Activated naive CD8-positive, alpha-beta T cell treated with anti-CD3 and anti-CD28 coated beads, Interleukin-2, amount 50 U/mL, for 16 hours (primary cell): ENCODE measurements at places on chromosomes 7 and 10.
A peak's percentile ranks its signal among the peaks of the same experiment; 100 is the strongest.

GRCh38 chr10:51596695-51597094 lies 102.7 kb downstream of the CSTF2T start:
- no peak for DNase-seq

- no peak for DNase-seq
Observed at GRCh38 chr7:56009695-56010094, 41.5 kb downstream of the PSPH start.

GRCh38 chr7:23972057-23972456 lies 262.0 kb downstream of the STK31 start:
- no peak for DNase-seq

- DNase-seq: no peak
Observed at GRCh38 chr7:86339051-86339450, 304.7 kb upstream of the GRM3 start.

- no peak for DNase-seq
Observed at GRCh38 chr7:84904561-84904960, 282.3 kb downstream of the SEMA3D start.

DNA sequence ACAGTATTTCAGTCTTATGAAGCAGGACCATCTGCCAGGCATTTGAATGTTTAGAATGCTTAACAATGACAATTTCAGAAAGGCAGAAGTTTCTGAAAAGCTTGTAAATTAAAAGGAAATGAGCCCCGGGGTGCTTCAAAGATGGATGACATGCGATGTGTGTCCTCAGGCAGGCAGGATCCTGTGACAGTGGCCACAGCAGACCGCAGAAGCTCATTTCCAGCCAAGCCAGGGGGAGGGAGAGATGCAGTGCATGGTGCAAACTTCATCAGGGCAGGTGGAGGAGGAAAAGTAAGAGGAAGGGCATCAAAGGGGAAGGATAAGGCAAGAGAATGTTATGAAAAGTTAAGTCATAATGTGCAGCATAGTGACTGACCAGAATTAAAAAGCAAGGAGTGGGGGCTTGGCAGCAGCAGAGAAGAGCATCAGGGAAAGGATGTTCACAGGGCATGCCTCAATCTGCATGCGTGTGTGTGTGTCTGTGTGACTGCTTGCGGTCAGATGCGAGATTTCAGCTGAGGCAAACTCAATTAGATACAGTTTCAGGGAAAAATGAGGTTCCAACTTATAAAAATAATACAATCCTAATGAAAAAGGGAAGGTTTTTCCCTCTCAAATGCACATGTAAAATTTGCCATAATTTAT lies 173.7 kb downstream of the COBL start:
- DNase-seq: no peak

GRCh38 chr10:54368984-54369383 lies 432.0 kb downstream of the PCDH15 start:
- no peak for DNase-seq

- no peak for DNase-seq
Observed at GRCh38 chr10:116121640-116122525, 151.1 kb downstream of the GFRA1 start.

DNA sequence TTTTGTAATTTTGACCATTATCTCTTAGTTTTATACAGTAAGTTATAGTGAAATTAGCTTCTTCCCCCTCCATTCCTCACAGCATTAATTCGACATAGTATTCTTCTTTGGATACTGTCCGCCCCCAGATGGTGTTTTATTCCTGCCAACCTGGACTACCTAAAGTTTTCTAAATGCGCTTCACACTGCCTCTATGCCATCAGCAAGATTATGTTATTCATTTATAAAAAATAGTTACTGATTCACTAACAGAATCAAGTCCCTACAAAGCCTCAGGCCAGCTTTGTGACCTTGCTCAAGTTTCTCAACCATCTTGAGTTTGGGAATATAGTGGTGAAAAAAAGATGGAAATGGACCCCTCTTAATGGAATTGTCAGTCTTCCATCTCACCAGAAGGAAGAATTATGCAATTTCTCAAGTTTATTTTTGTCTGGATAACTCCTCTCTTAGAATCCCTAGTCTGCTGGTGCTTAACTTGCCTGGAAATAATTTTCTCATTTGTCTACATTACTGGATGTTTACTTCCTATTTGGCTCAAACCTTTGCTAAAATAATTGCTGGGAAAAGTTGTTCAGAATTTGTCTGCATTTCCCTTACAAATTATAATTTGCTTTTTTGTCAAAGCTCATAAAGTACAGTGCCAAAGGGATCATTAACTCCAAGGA lies 16.7 kb upstream of the FGL2 start:
- no peak for DNase-seq

DNA sequence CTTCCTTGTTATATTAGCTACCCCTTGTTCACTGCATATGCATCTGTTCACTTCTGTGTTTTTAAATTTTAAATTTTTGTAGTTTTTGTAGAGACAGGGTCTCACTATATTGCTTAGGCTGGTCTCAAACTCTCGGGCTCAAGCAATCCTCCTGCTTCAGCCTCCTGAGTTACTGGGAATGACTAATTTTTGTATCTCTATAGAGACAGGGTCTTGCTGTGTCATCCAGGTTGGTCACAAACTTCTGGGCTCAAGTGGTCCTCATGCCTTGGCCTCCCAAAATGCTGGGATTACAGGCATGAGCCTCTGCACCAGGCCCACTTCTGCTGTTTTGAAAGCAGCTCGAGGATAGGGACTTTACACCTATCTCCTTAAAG lies 64.6 kb downstream of the PRTFDC1 start:
- DNase-seq: no peak

- DNase-seq: no peak
Observed at GRCh38 chr10:69842020-69842419, 40.3 kb downstream of the COL13A1 start.

- DNase-seq: no peak
Observed at GRCh38 chr10:132707121-132707775, 78.7 kb downstream of the NKX6-2 start.

DNA sequence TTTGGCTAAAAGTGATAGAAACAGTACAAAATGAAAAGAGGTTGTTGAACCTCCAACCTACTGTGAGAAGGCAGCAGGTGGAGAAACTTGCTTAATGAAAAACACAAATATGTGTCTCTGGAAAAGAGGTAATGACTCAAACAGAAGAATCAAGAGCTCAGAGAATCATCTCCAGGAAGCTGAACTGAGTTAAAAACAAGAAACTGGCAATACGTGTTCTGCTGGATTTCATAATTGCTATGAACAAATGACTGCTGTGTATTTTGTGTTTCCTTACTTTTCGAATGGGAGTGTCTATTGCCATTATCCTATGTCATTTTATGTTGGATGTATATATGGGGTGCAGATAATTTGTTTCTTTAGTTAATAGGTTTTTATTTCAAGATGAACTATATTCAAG lies 401.1 kb downstream of the DGKB start:
- no peak for DNase-seq

- DNase-seq: no peak
Observed at GRCh38 chr10:80433134-80433533, 21.0 kb upstream of the TSPAN14 start.

GRCh38 chr7:21141476-21141875 lies 286.4 kb upstream of the SP4 start:
- DNase-seq: no peak

GRCh38 chr7:128008141-128008540 lies 23.1 kb downstream of the LRRC4 start:
- DNase-seq: no peak

GRCh38 chr7:143043391-143043790 lies 8.8 kb upstream of the OR6V1 start:
- no peak for DNase-seq

DNA sequence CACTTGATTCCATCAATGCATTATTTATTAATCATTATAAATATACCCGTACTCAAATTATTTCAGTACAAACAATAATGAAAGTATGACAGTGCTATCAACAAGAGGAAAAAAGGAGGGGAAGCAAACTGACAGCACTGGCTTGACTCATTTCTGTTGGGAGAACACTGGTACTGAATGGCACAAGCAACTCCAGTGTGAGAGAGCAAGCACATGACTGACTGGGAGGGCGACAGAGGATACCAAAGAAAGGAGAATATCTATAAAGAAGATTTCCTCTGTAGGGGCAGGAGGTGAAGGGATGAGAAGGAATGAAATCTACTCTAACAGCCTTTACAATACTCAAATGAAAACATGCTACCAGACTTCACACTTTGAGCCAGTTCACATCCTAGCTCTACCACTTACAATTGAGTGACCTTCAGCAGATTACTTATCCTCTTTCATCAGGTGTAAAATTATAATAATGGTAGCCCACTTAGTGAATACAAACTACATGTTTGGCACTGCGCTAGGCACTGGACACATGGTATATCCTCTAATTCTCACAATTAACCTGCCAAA lies 1.5 kb downstream of the USP54 start:
- DNase-seq: no peak

- no peak for DNase-seq
Observed at GRCh38 chr10:27153845-27154193, 365 bp downstream of the YME1L1 start.

- no peak for DNase-seq
Observed at GRCh38 chr10:132076578-132077081, 10.9 kb downstream of the JAKMIP3 start.

- no peak for DNase-seq
Observed at GRCh38 chr10:7545261-7545660, 121.5 kb downstream of the ITIH5 start.

DNA sequence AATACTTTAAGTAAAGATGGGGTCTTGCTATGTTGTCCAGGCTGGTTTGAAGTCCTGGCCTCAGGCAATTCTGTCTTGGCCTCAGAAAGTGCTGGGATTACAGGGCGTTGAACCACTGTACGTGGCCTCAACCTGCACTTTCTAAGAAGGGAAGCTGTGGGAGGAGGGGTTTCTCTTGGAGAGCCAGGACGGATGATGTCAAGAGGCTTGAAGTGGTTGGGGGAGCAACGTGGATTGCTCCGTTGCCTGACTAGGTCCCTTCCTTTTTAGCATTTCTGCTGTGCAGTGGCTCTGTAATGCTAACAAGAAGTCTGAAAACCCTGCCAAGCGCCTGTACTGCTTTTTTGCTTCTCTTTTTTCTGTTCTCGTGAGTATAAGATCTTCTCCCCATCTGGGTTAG lies 7.2 kb downstream of the BUD23 start:
- no peak for DNase-seq

DNA sequence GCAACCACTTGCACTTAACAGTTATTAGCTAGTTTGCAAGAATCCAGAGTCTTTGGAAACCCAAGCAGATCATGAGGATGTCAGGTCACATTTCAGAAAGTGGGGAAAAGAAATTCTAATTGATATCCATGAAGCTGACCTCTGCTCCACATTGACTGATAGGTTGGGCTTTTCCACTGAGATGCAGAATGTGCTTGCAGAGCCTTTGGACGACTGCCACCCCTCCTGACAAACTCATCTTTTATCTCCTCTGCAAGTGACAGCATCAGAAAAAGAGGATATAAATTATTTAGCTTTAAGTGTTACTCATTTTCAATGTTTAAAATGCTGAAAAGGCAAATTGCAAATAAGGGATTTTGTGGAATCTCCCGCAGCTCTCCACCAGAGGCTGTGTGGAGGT lies 75.3 kb downstream of the C10orf90 start:
- DNase-seq: no peak

GRCh38 chr7:109950256-109950655 lies 1140.7 kb upstream of the LRRN3 start:
- no peak for DNase-seq

GRCh38 chr7:148222721-148223120 lies 367.8 kb upstream of the C7orf33 start:
- DNase-seq: no peak

DNA sequence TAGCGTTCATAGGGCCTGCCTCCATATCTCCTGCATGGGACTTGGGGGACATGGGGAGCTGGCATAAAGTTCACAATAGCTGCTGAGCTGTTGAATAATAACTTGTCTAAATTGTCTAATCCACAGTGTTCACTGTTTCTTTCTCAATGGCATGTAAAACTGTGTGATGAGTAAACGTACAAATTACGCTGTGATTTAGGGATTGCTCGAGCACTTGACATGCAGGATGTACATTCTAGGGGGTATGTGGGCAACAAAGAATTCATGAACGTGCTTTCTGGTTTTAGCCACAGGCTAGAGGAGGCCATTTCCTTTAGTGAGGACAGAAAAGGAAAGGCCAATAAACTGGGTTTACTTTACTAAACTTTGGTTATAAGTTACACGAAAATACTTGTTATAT lies 534.2 kb upstream of the ZWINT start:
- DNase-seq: no peak

- peak; percentile 7 for DNase-seq
Observed at GRCh38 chr7:42876182-42877068, 35.4 kb downstream of the C7orf25 start.

DNA sequence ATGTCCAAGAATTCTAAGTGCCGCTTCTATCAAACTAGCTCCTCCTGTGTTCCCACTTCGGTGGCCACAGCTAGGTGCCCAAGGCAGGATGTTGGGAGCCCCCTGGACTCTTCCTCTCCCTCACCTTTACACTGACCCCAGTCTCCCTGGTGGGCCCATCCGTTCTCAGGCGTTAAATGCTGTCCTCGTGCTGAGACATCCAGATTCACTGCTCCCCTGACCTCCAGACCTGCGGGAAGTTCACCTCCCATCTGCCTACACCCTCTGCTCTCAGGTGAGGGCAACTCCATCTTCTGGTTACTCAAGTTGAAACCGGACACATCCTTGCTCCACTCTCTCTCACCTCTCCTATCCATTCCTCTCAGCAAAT lies 114.3 kb downstream of the ARHGAP22 start:
- no peak for DNase-seq

DNA sequence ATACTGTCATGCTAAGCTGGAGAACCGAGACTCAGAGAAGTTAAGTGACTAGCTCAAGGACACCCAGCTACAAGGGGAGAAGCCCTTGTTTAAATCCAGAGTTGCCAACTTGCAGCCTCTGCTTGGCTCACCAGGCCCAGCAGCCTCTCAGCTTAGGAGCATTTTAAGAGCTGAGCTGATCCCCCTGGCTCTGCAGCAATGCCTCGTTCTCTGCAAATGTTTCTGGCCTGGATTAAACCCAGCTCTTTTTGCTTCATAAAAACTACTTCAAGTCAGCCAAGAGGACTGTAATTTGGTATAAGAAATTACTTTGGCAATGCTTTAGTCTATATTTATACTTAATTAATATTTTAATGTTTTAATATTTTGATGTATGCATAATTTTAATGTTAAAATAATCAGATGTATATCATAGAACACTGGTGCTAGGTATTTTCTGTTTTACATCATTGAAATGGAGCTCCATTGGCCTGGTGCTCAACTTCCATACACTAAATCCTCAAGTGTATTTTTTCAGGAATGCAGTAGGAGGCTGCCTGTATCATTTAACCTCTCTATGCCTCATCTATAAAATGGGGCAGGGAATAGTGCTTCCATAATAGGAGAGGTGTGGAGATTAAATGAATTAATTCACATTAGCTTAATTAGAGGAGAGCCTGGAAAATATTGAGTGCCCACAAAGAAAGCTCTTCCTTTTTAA lies 184.2 kb downstream of the EMX2 start:
- no peak for DNase-seq

GRCh38 chr10:80580638-80581468 lies 43.2 kb downstream of the SH2D4B start:
- DNase-seq: no peak
